Fibroblast of pulmonary artery (primary cell): ENCODE measurements at places on chromosomes 6 and 20.
A peak's percentile ranks its signal among the peaks of the same experiment; 100 is the strongest.

- DNase-seq = no peak
Observed at GRCh38 chr6:558959-559358, 97.9 kb downstream of the HUS1B start.

DNA sequence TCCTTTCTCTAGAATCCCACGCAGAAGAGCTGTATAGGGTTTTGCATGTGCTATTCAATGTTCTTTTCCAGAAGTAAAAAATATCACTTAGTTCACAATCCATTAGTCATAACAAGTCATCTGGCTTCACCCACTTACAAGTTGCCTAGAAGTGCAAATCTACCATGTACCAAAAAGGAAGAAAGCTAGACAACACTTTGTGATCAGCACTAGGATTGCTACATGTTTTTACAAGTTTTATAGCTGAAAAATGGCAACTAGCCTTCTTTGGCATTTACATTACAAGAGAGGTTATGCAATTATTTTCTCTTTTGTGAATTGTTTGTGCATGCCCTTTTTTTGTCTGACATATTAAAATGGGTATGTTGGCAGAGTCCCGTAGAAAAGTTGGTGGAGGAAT is 85.6 kb upstream of the PTPRK start:
- peak; percentile 39 for DNase-seq

DNA sequence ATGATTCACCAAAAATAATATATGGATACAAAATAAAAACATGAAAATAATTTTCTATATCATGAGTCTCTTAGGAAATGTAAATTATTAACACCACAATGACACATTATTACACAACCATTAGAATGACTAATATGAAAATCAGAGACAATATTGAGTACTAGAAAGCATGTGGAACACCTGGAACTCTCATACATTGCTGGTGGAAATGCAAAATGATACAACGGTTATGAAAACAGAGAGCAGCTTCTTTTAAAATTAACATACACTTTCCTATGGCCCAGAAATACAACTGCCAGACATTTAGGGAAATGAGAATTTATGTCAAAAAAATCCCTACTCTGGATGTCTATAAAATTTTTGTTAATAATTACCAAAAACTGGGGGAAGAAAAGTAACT is 853.3 kb upstream of the MAN1A1 start:
- DNase-seq = no peak

GRCh38 chr6:34302929-34303328 is 54.1 kb upstream of the SMIM29 start:
- DNase-seq = no peak

DNA sequence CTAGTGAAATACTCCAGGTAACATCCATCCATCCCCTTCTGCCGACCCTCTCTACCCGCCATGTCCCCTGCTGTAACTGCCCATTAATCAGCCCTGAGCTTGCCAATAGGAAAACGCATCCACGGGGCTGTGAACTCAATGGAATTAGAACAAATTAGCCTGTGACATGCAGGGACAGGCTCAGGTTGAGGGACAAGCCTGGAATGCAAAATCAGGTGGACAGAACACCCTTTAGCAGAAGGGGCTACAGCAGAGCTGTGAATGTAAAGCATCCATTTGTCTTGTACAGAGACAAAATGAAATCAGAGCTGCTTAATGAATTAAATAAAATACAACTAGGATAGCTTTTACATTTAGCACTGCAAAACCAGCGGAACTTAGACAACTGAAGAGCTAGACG is 187.3 kb upstream of the SASH1 start:
- DNase-seq = no peak

DNA sequence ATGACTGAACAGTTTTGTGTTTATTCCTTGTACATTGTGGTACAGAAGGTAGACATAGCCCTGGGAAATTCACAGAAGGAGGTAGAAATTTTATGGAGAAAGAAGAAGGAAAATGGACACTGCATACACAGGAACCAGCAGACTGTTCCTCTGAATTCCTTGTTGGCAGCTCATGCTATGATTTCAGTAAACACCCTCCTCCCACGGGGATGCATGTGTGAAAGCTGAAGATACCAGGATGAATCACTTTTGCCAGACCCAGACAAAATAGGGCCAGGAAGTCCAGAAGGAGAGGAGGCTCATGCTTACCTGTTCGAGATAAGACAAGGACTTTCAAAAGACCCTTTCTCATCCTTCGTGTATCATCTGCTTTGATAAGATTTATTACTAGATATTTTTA is 110.3 kb upstream of the GGTLC1 start:
- peak; percentile 63 for DNase-seq

GRCh38 chr20:36202891-36203338 is 33.4 kb upstream of the AAR2 start:
- peak; percentile 49 for DNase-seq

- DNase-seq = no peak
Observed at GRCh38 chr6:12506159-12506558, 210.4 kb upstream of the PHACTR1 start.

DNA sequence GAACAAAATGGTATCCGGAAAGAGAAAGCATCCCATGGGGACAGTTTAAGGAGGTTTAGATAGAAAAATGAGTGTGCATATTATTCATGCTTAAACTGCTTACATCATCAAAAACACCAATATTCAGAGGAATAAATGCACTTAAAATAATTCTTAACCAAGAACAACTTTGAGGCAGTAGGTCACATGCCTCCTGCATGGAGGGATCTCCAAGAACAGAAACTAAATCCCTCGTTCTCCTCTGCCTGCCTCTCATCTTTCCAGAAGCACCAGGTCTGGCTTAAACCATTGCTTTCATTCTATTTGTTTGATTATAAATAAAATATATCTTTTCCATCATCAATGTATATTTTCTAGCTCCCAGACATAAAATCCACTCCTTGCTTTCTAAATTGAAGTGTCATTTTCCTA is 103.5 kb upstream of the QKI start:
- no peak for DNase-seq

DNA sequence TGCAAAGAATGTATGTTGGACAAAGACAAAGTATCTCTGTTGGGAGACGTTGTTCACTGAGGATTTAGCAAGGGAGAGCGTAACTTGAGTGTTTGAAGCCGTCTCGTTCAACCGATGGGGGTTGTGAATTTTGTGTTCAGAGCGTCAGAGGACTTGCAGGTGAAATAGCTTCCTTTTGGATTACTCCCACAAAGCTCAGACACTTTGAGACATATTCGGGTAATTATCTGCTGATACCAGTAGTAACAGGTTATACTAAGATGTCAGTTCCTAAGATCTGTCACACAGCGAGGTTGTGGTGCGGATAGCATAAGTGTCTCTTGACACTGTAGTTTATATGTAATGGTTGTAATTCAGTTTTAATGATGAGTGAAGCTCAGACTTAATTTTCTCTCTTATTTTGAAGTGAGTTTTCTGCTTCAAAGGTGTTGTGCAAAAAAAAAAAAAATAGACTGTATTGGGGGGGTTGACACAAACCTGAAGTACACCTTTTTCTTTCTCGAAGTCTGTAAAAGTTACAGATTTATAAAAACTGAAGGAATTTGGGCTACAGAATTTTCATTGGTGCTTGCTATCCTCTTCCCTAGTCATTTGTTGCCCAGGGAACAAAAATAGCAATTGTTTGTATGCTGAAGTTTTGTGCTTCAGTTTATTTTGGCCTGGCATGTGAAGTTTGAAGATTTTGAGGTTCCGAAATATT is 1.7 kb downstream of the ASXL1 start:
- peak; percentile 50 for DNase-seq

DNA sequence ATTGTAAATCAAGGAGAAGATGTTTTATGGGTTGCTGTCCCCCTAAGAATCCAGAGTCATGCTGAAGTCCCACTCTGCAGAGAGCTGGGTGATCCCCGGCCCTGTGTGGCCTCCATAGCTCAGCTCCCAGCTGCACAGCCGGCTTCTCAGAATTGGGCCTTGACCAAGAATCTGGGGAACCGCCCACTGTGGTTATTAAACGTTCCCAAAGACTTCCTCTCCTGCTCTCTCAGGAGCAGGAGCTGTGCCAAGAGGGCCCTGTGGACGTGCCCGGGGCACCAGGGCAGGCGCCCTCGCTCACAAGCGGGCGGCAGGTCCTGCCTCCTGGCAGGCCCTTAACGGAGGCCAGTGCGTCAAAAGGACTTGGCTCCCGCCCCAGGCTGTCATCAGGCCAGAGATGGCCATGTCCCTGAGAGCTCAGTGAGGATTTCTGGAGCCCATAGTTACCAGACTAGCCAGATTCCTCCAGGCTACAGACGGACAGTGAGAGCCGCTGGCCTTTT is 30.4 kb downstream of the ZC3H12D start:
- peak; percentile 98 for DNase-seq

DNA sequence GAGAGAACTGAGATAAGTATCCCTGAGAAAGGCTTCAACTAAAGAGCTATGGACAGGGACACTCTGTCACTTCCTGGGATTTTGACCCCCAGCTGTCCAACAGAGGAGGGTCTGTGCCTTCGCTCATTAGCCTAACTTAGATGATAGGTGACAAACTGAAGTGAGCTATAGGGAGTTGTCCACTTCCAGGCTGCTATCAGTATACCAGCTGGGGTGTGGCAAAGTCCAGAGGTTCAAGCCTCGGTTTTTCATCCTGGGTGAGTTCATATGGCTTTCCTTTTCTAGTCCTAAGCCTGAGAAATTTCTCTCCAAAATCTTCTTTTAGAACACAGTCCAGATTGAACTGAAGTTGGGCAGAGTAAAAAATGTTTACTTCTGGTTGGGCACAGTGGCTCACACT is 5.9 kb upstream of the PAQR8 start:
- DNase-seq = no peak

DNA sequence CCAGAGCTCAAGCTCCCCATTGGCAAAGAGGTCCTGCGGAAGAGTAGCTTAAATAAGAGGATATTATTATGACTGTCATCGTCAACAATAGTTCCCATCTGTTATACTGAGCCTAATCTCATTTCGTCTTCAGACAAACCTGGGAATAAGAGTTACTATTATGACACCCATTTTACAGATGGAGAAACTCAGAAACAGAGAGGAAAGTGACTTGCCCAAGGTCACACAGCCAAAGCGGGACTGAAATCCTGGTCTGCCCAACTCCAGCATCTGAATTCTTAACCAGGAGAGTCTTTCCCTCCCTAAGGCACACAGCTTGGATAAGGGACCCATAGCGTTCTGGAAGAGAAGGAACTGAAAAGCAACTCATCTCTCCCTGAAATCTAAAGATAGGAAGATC is 23.4 kb downstream of the PTGIS start:
- no peak for DNase-seq

GRCh38 chr20:57205606-57206219 is 60.7 kb downstream of the BMP7 start:
- no peak for DNase-seq

- no peak for DNase-seq
Observed at GRCh38 chr6:13589801-13590200, 15.4 kb downstream of the SIRT5 start.

- DNase-seq = peak; percentile 51
Observed at GRCh38 chr6:4017834-4018170, 61.1 kb downstream of the FAM217A start.

- no peak for DNase-seq
Observed at GRCh38 chr6:158977382-158977781, 22.6 kb downstream of the RSPH3 start.

DNA sequence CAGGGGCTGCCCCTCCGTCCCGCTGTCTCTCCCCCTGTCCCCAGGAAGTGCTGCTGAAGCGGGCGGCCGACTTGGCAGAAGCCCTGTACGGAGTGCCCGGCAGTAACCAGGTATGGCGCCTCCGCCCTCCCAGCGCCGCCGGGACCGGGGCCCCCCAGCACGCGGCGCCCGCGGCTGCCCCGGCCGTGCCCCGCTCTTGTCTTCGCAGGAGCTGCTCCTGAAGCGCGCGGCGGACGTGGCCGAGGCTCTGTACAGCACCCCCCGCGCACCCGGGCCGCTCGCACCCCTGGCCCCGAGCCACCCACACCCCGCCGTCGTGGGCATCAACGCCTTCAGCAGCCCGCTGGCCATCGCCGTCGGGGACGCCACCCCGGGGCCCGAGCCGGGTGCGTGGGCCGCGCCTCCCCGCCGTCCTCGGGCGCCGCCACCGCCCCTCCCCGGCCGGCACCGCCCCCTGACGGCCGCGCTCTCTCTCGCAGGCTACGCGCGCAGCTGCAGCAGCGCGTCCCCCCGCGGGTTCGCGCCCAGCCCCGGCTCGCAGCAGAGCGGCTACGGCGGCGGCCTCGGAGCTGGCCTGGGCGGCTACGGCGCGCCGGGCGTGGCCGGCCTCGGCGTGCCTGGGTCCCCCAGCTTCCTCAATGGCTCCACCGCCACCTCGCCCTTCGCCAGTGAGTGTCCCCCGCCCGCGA is 48.4 kb downstream of the CPXM1 start:
- DNase-seq = peak; percentile 14

DNA sequence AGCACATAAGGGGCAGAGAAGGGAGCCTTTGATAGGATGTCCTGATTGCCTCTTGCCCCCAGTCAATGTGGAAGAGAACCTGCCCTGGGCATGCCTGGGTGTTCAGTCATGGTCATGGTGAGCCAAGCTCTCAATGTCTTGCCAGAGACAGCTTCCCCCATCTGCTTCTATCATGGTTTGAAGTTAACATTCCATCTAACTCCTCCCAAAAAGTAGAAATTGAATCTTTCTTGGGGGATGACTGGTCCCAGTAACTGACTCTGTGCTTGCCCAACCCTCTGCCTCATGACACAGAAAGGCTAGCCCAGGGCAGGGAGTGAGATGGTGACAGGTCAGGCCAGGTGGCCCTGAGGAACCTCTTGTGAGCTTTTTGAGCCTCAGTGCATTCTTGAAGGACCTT is 60.1 kb downstream of the ADTRP start:
- no peak for DNase-seq

DNA sequence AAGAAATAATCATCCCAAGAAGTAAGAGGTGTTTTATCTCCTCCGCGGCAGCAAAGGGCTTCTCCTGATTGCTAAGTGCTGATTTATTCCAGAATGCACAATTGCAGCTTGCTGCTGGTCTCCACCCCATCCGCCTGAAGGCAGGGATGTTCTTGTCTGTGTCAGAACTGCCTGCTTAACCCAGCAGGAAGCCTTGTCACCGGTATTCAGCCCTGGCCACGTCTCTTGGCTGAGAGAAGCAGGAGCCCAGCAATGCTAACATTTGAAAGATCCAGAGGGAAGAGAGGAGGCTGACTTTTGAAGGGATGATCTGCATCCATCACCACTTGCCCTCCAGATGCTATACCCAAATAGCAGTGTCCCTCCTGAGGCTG is 4.2 kb downstream of the SCML4 start:
- DNase-seq = no peak

GRCh38 chr6:11552442-11552841 is 14.9 kb downstream of the TMEM170B start:
- DNase-seq = no peak

- no peak for DNase-seq
Observed at GRCh38 chr20:17646961-17647301, 35.1 kb downstream of the RRBP1 start.

- no peak for DNase-seq
Observed at GRCh38 chr6:88588938-88589337, 374.5 kb downstream of the RNGTT start.
